Activated CD4-positive, alpha-beta memory T cell treated with anti-CD3 and anti-CD28 coated beads for 36 hours (primary cell): ENCODE measurements at places on chromosomes 1 and 21. TPM values are rescaled to one million over a fixed set of nuclear protein-coding genes. Genes with fewer than 3 reads are reported as not detected.
A peak's percentile ranks its signal among the peaks of the same experiment; 100 is the strongest.

The NECTIN4 gene
- 0.05 TPM for total RNA-seq

The OR2AK2 gene
- not detected for total RNA-seq

The AKNAD1 gene
- not detected for total RNA-seq

The NUDT4B gene
- total RNA-seq, result 0.53 TPM

The USH2A gene
- total RNA-seq, result not detected

DNA sequence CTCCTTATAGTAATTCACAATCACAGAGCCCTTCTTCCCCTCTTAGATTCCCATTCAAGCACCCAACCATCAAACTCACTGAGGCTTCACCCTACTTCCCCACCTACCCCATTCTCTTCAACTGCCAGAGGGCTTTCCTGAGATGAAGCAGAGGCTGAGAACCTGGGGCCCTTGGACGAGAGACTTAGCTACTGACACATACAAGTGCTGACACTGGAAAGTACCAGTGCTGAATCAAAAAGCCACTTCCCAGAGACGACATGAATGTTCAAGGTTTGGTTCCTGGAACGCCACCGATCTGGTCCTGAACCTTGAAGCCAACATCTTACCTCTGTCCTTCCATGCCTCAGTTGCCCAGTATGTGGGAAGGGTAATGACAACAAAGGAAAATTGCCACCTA lies 16.6 kb upstream of the RAP1A start:
- DNase-seq, result peak; percentile 83

- no peak for DNase-seq
Observed at GRCh38 chr21:46205766-46206162, 21.5 kb upstream of the SPATC1L start.

GRCh38 chr1:216532251-216532798 lies 109.1 kb upstream of the USH2A start:
- no peak for DNase-seq

GRCh38 chr1:7207875-7208646 lies 422.8 kb downstream of the CAMTA1 start:
- peak; percentile 47 for DNase-seq

DNA sequence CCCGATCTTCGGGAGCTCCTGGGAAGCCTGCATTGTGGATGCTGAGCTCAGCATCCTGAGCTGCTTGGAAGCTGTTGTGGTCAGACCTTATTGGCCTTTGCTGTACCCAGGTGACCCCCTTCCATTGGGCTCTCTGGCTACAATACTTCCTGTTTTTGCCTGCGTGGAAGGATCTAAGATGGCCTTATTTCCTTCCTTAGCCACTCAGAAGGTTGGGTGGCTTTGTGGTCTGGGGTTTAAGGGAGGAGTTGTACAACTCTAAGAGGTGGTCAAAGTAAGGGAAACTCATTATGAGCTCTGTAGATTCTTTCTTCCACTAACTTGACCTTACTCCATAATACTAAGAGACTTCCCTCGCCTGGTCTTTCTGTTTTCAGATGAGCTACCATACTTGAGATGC lies 17.7 kb downstream of the PFKFB2 start:
- no peak for DNase-seq

DNA sequence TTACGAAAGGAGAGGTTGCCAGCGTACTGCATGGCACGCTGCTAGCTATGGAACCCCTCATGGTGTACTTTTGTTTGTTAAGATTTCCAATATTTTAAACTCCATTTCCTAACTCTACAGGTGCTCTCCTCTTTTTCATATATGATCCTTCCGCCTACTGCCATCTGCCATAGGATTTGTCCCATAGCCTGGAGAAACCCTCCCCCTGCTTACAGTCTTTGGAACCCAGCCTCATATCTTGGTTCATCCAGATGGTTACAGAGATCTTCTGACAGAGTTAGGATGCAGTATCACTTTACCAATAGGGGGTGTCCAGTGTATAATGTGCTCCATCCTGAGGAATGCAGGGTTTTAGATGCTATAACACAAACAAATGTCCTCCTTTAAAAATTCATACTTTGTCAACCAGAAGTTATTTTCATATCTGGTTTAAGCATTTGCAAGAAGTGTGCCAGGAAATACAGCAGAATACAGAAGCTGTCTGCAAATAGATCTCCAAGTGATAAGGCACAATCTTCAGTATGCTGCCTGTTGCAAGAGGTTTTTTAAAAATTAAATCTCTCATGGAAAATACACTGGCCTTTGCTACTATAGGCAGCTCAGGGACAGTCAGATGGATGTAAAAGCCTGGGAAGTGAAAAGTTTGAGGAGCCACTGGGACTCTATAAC lies 377.8 kb downstream of the KCNH1 start:
- DNase-seq, result no peak

GRCh38 chr21:16307256-16307655 lies 577.5 kb downstream of the USP25 start:
- no peak for DNase-seq

GRCh38 chr1:233368106-233368788 lies 40.7 kb downstream of the MAP3K21 start:
- no peak for DNase-seq

GRCh38 chr1:201949491-201949890 lies 3.1 kb upstream of the LMOD1 start:
- no peak for DNase-seq

GRCh38 chr1:94947437-94947836 lies 20.5 kb upstream of the CNN3 start:
- no peak for DNase-seq

GRCh38 chr1:21914880-21915640 lies 22.1 kb downstream of the HSPG2 start:
- no peak for DNase-seq

DNA sequence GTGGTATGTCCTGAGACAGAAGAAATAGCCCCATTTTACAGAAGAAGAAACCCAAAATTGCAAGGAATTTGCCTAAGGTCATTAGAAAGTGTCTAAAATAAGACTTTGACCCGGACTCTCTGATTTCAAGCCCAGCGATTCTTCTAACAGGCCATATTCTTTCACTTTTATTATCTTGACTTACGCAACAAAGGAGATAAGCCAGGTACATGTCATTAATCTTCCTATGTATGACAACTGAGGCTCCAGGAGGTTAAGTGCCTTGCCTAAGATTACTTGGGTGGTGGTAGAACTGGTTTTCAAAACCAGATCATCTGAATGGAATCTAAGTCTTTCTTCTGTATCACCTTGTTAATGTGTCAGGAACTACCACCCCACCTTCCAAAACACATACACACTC lies 124.3 kb downstream of the PBX1 start:
- no peak for DNase-seq

GRCh38 chr1:63640633-63641567 lies 47.7 kb downstream of the PGM1 start:
- DNase-seq, result no peak

DNA sequence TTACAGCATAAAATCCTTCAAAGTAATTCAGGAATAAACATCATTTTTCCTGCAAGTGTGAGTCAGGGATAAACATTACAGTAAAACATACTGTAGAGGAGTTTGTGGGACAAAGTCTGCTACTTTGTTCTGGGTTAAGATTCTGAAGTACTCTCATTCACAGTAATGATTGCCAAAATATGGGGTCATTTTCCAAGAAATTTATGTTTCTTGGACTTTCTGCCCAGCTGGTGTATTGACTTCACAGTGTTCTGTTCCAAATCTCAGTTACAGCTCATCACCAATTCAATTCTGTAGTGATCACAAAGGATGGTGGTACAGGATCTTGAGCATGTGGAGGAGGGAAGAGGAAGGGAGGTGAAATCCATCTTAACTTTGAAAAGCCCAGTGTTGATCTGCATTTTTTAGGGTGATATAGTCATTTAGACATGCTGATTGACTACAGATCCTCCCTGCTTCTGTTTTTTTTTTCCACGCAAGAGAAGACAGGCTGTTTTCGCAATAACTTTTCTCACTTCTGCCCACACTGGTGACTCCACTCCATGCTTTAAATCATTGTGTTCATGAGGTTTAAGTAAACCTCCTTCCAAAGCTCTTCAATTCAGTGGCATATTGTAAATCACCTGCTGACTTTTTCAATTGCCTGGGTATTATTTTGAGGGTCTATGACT lies 60.4 kb upstream of the C1orf53 start:
- no peak for DNase-seq

DNA sequence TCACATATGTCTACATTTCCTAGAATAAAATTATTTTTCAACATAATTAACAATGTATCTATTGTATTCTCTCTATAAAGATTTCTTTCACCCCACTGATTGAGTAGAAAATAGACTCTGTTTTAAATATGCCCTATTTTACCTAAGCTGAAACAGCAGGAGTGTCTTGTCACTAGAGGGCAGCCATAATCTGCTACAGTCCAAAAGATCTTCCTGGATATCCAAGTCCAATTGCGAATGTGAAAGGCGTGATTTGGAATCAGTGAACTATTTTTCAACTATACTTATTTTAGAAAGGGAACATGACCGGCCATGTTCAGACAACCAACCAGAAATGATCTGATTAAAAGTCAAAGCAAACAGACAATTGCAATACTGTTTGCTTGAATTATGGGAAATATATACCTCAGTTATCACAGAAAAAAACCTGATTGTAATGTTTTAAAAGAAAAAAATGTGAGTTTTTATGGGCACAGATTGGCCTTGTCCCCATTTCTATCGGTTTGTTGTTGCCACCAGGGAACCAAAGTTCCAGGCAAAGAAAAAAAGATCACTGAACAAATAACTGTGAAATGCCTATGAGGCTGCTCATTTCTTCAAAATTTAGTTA lies 1211.0 kb upstream of the ADGRL4 start:
- no peak for DNase-seq

DNA sequence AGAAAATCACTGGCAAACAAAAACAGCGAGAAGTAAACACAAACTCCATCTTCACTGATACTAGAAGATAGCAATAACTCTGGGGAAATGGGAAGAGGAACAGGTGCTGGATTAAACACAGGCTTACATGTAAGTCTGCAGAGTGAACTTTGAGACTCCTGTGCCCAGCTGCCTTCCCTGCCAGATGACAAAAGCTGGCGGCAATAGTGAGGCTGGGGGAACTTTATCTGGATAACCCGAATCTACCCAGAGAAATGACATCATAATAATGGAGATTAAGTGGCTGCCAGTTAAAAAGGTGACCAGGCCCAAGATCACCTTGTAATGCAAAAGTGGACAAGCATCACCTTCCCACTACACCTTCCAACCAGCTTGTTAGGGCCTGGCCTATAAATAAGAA lies 184.5 kb downstream of the CHRM3 start:
- DNase-seq, result no peak

GRCh38 chr1:219806642-219807041 lies 121.7 kb downstream of the SLC30A10 start:
- no peak for DNase-seq

DNA sequence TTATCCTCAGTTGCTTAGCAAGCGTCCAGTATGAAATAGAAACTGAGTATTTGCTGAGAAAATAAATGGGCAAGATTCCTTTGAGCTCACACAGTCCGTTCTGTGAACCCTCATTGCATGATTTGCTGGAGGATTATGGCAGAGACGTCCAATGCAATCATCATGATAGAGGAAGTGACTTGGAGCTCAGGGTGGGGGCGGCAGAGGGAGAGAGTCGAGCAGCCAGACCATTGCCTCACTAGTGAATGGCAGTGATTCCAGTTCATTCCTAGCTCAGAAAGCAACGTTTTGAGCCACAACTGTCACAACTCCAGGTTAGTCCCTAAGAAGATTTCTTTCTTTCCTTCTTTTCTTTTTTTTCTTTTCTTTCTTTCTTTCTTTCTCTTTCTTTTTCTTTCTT lies 27.5 kb upstream of the COL9A2 start:
- DNase-seq, result peak; percentile 58

DNA sequence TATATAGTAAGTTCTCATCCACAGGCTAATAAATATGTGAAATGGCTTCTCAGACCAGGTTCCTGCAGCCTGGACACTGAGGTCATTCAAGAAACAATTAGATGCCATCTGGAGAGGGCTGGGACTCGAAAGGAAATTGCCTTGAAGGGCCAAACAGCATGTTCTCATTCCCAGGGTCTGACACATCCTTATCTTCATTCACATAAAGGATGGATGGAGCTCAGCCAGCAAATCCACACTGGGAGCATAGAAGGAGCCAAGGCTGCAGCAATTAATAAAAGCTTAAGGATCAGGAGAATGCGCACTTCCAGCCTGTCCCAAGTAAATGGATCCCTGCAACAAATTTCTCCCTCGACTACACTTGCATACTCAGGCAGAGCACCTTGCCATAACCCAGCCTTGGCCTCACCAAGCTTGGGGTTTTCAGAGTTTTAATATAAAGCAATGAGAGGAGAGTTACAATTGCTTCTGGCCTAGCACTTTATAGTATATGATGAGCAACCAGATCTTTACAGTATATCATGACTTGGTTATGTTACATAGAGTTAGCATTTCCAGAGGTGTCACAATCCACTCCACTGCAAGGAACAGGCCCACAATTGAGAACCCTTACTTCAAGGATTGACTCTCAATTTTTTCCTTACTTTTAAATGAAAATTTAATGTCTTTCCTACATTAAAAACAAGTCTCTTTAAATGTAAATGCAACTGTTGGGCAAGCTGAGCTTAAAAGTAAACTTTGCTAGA lies 55.9 kb downstream of the BCAR3 start:
- no peak for DNase-seq

GRCh38 chr1:160208557-160209320 lies 3.6 kb downstream of the PEA15 start:
- DNase-seq, result no peak

DNA sequence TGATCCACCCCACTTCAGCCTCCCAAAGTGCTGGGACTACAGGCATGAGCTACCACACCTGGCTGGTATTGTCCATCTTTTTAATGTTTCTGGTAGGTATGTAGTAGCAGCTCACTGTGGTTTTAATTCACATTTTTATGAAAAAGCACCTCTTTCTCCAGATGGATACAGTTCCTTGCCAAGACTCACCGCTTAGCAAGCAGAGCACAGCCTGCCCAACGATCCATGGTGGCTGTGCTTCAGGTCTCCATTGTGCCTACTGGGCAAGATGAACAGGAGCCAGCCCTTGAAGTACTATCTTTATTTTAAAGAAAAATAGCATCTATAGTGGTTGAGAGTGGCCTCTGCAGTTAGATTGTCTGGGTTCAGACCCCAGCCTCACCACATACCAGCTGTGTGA lies 37.6 kb upstream of the GRHL3 start:
- DNase-seq, result no peak

GRCh38 chr1:52636721-52637695 lies 4.0 kb downstream of the SHISAL2A start:
- DNase-seq, result peak; percentile 86

DNA sequence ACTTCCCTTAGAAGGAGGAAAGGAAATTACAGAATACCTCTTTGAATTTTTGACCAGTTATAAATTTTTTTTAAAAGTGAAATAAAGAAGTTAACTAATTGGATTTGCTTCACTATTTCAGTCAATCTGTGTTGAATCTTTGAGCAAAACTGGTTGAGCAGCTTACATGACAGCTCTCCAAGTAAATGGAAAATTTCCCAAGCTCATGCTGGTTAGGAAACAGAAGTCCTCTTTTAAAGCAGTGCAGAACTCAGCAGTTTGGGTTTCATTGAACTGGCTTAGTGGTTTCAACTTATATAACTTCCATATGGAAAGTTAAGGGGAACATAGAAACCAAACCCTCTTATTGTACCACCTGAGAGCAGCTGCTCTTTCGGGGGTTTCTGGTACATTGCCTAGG lies 250.5 kb downstream of the PDE4B start:
- no peak for DNase-seq

GRCh38 chr1:159921700-159922504 lies 3.4 kb downstream of the TAGLN2 start:
- peak; percentile 53 for DNase-seq
